KBM-7 (cell line): ENCODE measurements at places on chromosomes 13 and 19.

DNA sequence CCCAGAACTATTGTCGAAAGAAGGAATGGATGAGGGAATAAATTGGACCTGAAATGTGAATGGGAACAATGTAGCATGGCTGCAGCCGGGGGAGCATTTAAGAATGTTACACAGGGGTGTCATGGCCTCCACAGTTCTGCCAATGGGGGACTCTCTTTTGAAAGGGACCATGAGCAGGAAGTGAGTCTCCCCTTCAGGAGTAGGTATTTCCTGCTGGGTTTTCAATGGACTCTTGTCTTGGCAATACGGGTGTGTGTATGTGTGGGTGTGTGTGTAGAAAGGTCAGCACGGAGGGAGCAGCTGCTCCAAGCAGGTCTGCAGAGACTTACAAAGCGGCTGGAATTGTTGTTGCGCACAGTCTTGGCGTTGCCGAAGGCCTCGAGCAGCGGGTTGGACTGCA is 24.4 kb downstream of the MYO1F start:
- no peak for DNase-seq

- no peak for DNase-seq
Observed at GRCh38 chr13:81781471-81781870, 1440.5 kb upstream of the SPRY2 start.

DNA sequence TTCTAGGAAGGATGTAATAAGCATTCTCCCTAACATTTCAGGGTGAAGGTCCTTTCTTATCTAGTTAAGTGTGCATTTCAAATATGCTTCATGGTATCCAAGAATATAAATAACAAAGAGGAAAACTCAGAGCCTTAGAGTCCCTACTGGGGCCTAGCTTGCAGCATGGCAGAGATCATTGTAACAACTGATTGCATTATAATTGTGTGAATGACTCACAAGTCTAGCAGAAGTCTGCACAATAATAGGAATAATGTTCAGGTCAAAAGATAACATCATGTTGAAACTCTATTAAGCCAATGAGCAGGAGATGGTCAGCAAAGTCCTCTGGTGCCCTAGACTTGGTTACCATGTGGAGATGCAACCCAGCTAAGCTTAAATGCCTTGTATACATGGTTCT is 3.4 kb downstream of the POSTN start:
- DNase-seq: no peak

GRCh38 chr13:95323930-95324662 is 22.8 kb upstream of the ABCC4 start:
- no peak for DNase-seq

- no peak for DNase-seq
Observed at GRCh38 chr19:49435670-49436069, 5.7 kb downstream of the SLC17A7 start.

DNA sequence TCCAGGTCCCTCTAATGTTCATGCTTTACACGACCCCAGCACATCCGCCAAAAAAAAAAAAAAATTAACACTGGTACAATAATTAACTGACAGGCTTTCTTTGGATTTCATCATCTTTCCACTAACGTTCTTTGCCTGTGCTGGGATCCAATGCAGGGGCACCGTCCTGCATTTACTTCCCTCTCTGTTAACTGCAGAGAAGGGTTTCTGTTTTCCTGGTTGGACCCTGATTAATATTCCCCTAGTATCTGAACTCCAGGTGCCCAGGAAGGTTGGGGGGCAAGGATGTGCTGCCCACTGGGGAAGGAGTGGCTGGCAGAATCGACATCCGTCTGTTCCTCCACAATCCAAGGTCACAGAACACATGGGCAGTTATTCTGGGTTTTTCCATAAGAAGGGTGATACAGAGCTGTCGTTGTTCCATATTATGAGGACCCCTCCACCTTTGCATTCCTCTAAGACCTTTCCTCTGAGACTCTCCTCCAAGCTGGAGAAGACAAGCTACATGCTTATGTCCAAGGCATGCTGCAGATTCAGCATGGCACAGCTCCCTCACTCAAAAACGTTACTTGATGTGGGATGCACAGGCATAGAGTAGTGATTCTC is 4.5 kb upstream of the LAIR1 start:
- DNase-seq: peak; percentile 54

- no peak for DNase-seq
Observed at GRCh38 chr13:20378721-20379120, 146.6 kb upstream of the GJB6 start.

DNA sequence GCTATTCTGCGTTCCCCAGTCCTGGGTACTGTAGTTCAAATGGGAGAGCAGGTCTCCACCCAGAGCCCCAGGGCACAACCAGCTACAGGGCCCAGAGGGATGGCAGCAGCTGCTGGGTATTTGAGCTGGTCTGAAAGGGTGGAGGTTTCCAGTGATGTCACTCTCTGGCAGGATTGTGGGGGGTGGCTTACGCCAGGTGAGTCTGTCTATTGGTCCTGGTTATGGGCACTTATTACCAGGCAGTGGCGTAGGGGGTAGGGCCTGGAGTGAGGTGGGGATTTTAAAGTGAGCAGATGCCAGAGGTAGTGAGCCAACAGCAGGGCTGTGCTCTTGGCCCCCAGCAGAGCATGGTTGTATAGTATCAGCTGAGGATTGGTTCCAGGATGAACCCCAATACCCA is 6.2 kb downstream of the RPS19 start:
- DNase-seq: no peak

GRCh38 chr19:28582796-28583195 is 630.2 kb downstream of the UQCRFS1 start:
- DNase-seq: no peak

DNA sequence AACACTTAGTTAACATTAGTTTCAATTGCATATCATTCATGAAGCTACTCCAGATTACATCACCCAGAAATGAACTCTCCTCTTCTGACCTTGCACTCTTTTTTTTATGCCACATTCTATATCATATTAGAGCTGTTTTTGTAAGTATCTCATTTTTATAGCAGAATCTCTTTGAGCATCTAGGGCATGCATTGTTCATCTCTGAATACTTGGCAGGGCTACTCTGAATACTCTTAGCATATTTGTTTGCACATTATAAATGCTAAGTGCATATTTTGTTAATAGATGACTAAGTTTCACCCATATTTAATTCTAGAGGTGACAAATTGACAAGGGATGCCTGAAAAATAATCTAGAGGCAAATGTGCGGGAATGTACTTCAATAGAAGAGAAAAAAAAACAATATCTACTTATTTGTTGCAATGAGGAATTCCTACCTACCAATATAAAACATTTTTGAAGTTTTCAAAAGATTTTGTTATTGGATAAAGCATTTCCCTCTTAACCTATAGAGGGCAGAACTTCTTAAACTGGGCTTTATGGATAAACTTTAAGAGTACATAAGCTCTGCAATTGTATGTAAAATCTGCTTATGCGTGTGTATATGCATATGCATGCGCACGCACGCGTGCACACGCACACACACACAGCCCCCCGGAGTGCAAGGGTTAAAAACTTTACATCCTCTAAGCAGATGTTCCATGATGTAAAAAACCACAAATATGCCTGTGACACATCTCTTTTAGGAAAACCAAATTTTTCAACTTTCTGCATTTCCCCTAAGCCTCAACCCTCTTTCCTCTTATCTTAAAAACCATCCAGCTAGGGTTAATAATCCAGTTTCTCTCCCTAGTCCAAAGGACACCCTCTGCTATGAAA is 73.0 kb upstream of the OXGR1 start:
- no peak for DNase-seq

GRCh38 chr19:58330458-58330857 is 3.7 kb downstream of the ZSCAN22 start:
- DNase-seq: no peak

DNA sequence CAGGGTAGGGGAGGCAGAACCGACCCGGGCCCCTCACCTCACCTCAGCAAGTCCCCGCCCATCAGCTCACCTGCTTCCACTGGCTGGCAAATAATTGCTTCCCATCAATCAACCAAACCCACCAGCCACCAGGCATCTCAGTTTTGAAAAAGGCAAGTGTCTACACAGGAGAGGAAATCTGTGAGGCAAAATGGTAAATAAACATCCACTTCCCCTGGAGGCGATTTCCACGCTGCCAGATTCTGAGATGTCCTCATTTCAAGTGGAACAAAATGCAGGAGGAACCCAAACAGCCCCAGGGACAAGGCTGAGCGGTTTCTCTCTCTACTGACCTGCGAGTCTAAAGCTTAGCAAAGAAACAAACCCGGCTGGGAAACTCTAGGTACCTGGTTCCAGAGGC is 117.5 kb downstream of the CRYL1 start:
- DNase-seq: no peak

GRCh38 chr13:97316390-97316789 is 94.3 kb downstream of the MBNL2 start:
- DNase-seq: no peak

DNA sequence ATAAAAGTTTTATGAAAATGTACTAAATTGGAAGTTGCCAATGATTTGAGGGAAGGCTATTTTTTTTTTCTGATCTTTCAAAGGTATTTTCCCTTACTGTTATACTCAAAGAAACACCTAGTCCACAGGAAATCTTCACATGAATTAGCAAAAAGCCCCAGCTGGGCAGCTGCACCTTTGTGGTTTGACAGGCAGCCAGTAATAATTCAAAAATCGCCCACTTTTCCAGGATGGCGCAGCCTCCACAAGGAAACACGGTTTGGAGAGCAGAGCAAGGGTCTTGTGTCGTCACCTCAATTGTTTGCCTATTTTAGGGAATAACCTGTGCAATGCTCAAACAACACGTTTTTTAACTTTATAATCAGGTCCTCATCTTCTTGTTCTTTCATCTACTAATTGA is 324.9 kb upstream of the GPC6 start:
- no peak for DNase-seq

GRCh38 chr19:46388311-46389095 is 24.9 kb downstream of the CCDC8 start:
- no peak for DNase-seq

GRCh38 chr19:56111601-56112312 is 9.3 kb downstream of the ZNF787 start:
- DNase-seq: no peak

DNA sequence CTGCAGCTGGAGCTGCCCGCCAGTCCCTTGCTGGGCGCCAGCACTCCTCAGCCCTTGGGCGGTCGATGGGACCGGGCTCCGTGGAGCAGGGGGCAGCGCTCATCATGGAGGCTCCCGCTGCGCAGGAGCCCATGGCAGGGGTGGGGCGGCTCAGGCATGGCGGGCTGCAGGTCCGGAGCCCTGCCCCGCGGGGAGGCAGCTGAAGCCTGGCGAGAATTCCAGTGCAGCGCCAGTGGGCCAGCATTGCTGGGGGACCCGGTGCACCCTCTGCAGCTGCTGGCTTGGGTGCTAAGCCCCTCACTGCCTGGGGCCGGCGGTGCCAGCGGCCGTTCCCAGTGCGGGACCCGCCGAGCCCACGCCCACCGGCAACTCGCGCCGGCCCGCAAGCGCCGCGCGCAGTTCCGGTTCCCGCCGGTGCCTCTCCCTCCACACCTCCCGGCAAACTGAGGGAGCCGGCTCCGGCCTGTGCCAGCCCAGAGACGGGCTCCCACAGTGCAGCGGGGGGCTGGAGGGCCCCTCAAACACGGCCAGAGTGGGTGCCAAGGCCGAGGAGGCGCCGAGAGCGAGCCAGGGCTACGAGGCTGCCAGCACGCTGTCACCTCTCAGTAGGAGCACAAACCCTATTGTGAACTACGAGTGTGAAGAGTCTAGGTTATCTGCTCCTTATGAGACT is 687.1 kb downstream of the PCDH17 start:
- no peak for DNase-seq

DNA sequence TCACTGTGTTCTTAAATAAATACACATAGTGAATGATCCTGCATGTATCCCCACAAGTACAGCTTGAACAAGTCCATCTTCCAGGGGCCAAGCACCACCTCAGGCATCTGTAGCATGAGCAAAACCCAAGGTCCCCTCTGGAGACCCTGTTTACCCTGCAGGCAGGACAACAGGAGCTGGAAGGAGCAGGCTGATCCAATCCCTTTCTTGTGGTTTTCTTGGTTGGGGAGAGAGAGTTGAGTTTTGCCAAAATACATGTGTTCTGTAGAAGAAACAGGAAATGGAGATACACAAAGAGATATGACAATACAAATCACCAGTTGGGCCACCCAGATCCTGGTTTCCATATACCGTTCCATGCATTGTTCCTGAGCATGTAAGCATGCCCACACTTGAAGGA is 92.8 kb downstream of the SHISA2 start:
- no peak for DNase-seq

DNA sequence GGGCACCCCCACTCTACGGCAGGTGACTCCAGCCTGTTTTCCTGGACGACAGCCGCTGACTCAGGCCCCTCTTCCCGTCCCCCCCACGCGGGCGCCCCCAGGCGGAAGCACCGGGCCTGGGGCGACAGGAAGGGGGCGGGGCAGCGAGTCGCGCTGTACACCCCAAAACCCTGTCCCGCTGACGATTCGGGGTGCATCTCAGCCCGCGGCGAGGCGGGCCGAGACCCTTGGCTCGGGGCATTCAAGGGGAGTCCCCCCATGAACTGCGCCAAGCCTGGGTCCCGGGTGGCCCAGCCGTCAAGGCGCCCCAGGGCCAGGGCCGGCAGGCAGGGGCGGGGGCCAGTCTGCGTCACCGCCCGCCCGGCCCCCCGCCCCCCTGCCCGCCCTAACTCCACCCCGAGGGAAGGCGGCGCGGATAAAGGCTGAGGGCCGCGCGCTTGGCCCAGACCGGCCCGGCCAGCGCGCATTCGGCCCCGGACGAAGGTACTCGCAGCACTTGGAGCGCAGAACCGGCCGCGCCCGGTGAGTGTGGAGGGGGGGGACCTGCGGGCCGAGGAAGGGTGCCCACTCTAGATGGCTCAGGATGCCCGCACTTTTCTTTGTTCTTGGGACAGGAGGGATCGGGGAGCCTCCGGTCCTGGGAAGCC is at the start of gene MIDN:
MIDN (plus strand) TSS at position 445 of the 647 bp plus-strand sequence. CDS start 1,714 bp downstream, outside the sequence.
- DNase-seq: peak; percentile 41

- no peak for DNase-seq
Observed at GRCh38 chr13:83221813-83222241, 660.4 kb downstream of the SLITRK1 start.

GRCh38 chr19:14840206-14840605 is 5.2 kb upstream of the OR7A5 start:
- DNase-seq: no peak

DNA sequence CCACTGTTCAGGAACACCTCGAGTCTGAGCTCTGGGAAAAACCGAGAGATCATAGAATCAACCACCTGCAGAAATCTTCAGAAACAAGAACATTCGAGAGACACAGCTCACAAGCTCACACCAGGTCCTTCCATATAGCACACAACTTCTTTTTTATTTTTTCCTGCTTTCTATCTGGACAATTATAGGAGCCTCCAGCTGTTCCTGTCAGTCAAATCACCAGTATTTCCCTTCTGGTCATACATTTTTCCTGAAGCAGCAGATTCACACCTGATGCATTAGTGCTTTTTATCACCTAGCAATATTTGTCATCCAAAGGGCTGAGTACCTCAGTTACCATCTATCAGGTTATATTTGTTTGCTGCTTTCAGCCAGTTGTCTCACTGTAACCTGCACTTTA is 323.5 kb downstream of the FOXO1 start:
- no peak for DNase-seq

GRCh38 chr13:100280681-100281080 is 191.8 kb downstream of the PCCA start:
- DNase-seq: no peak

- no peak for DNase-seq
Observed at GRCh38 chr13:29593605-29594297, 1.7 kb downstream of the SLC7A1 start.

GRCh38 chr19:41403181-41403970 is 5.8 kb downstream of the BCKDHA start:
- no peak for DNase-seq
